ENCODE measurements at places on chromosomes 6 and 20. TPM values are rescaled to one million over a fixed set of nuclear protein-coding genes. Genes with fewer than 3 reads are reported as not detected.

GRCh38 chr6:120735641-120736040, 598.6 kb downstream of the TBC1D32 start:
- DNase-seq, result no peak
- H3K27ac ChIP-seq, result no peak overlapping the region
- no peak overlapping the region for H3K4me3 ChIP-seq
- no peaks in the 10 kb centered on the region for H3K4me1 ChIP-seq
- no peaks in the 10 kb centered on the region for H3K27me3 ChIP-seq

DNA sequence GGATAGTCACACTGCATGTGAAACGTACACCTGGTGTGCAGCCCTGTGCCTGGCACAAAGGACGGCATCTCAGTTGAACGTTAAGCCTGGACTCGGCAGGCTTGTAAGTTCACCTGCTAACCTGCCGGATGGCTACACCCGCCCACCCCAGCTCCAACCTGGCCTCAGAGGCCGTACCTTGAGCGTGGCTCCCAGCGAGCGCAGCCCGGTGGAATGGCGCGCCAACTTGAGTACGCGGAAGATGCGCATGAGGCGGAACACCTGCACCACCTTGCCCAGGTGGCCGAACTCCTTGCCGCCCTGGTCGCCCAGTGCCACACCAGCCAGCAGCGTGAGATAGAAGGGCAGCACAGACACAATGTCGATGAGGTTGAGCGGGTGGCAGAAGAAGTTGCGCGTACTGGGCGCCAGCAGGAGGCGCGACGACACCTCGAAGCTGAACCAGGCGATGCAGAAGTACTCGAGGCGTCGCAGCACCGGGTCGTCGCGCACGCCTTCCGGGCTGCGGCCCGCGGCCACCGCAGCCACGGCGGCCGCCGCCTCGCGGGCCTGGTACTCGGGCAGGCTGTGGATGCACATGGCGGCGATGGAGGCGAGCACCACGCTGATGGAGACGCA, 3.3 kb downstream of the KCNS1 start:
- H3K27me3 ChIP-seq, result peaks cover 22% of the 10 kb centered on the region
- peak overlapping the region; percentile 36 for H3K27ac ChIP-seq
- peak; percentile 25 for DNase-seq
- H3K36me3 ChIP-seq, result no peaks in the 10 kb centered on the region
- H3K4me1 ChIP-seq, result peaks cover 3% of the 10 kb centered on the region
- H3K4me3 ChIP-seq, result no peak overlapping the region

DNA sequence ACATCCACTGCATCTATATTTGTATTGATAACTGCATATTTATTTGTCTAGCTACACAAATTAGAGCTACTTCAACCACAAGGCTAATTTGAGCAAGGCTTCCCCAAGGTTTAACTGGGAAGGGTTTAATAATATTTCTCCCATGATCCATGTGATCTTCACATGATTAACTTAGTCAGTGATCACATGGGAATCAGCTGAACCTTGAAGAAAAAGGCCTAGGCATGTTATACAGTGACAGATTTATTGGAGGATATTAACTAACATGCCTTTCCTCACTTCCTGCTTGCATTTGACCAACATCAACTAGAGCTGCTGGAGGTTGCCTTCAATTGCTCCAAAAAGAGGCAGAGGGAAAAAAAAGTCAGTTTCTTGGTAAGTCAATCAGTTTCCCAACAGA, 417.0 kb downstream of the HAO1 start:
- no peaks in the 10 kb centered on the region for H3K36me3 ChIP-seq
- no peaks in the 10 kb centered on the region for H3K27me3 ChIP-seq
- H3K4me1 ChIP-seq, result peaks cover 5% of the 10 kb centered on the region
- no peak overlapping the region for H3K27ac ChIP-seq
- no peak for DNase-seq
- no peak overlapping the region for H3K4me3 ChIP-seq

The RIMS4 gene
- 0.10 TPM for total RNA-seq

The FOXQ1 gene
- total RNA-seq, result 0.67 TPM

The ULBP2 gene
- 9.9 TPM for total RNA-seq

Data from endothelial cell (in vitro differentiated cells).